ENCODE measurements at places on chromosomes 4 and X.
A peak's percentile ranks its signal among the peaks of the same experiment; 100 is the strongest.

DNA sequence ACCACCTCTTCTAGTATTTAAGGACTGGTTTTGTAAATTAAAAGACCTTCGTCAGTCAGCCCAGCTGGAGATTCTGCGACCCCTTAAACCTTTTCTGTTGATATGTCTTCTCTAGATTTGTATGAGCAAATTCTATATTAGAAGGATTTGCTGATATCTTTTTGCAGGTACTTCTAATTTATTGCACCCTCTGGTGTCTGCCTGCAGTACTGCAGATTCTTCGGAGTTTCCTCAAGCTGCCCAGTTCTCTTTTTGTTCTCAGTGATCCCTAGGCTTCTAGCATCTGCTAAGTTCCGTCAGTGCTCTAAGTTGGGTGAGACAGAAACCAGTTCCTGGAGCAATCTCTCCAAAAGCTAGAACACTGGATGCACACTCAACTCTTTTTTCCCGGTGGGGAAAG is 545.2 kb downstream of the C4orf33 start:
- peak; percentile 92 for DNase-seq

DNA sequence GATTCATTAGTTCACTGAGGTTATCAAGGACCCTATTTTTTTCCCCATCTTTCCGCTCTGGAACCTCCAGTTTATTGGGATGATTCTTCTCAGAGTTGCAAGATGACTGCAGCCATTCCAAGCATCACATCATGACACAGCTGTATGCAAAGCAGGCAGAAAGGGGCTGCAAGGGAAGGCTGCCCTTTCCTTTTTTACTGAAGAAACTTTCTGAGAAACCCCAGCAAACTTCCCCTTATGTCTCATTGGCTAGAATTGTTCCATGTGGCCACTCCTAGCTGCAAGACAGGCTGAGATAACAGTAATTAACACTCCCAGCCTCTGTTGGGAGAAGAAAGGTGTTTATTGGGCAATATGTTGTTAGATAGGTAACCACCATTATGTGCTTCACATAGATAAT is 102.6 kb downstream of the SATL1 start:
- peak; percentile 85 for DNase-seq

- peak; percentile 26 for DNase-seq
These were observed 33.5 kb downstream of the SMS start for GRCh38 chrX:21974011-21974385.

DNA sequence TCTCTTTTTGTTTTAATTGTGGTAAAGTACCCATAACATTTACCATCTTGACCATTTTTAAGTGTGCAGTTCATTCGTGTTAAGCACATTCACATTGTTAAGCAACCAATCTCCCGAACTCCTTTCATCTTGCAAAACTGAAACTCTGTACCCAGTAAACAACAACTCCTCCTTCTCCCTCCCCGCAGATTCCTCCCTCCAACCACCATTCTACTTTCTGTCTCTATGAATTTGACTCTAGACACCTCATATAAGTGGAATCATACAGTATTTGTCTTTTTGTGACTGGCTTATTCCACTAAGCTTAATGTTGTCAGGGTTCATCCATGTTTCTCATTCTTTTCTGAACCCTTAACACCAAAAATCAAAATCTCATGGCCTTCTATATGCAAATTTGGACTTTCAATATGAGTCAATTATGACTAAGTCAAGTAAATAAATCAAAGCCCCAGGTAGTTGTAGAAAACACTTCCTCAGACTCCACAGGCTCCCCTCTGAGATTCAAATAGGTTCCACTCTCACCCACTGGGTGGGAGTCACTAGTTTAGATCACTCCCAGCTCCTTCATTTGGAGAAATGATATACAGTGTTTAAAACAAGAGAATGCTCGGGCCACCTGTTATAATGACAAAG is 9.8 kb upstream of the RTL5 start:
- no peak for DNase-seq

- peak; percentile 93 for DNase-seq
These were observed 115.8 kb upstream of the INPP4B start for GRCh38 chr4:142961866-142962265.

DNA sequence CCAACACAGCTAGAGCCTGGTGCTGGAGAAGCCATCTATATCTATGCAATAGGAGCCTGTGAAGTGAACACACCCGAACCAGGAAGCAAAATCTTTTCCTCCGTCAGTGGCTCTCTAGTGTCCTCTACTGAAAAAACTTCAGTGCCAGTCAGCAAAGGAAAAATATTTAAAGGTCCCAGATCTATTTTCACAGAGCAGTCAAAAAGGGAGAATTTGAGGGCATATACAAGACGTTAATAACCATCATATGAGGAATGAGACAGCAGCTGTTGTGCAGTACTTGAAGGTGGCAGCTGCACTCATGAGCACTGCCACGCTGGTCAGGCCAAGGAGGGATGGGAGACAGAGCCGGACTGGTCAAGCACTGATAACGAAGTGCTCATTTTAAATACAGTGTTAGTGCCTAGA is 14.4 kb downstream of the MCUB start:
- peak; percentile 68 for DNase-seq

DNA sequence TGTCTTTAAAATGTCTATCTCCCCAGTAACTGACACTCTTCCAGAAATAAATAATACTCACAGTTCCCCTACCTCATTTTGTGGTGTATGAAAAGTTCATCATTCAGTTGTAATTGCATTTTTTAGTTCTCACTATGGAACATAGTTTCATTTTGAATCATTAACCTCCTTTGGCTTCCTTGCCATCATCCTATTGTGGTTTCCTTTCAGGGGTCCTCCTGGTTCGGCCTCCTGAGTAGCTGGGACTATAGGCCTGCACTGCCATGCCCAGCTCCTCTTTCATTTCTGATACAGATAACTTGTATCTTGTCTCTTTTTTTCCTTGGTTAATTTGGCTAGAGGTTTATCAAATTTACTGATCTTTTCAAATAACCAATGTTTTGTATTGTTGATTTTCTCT is 23.1 kb upstream of the BLTP1 start:
- no peak for DNase-seq

DNA sequence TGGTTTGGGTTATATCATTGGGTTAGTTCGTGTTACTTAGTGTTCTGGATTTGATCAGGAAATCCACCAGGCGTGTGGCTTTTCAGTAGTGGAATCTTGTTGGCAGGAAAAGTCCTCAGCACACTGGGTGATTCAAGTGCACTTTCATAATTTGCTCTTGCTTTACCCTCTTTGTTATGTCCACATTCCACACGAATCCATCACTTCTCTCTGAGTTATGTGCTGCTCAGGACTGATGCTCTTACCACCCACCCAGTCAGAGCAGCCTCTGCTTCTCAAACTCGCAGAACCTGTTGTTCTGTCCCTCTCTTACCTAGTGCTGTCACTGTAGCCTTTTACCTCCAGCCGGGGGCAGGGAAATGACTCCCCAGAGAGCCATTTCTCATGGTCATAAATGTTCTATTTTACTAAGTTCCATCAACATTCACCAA is 37.2 kb upstream of the SCRG1 start:
- no peak for DNase-seq

DNA sequence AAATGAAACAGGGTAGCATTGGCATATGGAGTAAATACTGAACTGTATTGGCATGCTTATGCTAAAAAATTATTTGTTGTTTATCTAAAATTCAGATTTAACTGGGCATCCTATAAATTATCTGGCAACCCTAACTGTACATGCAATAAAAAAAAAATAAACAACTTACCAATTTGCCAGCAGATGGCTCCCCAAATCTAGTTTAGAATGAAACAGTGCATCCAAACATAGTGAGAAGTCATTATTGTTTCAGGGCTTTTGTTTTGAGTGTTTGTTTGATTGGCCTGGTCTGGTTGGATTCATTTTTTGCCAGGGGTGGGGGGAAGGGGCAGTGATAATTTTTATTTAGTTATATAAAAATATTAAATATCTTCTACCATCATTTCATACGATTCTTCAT is 12.8 kb upstream of the NSUN7 start:
- DNase-seq = peak; percentile 59

DNA sequence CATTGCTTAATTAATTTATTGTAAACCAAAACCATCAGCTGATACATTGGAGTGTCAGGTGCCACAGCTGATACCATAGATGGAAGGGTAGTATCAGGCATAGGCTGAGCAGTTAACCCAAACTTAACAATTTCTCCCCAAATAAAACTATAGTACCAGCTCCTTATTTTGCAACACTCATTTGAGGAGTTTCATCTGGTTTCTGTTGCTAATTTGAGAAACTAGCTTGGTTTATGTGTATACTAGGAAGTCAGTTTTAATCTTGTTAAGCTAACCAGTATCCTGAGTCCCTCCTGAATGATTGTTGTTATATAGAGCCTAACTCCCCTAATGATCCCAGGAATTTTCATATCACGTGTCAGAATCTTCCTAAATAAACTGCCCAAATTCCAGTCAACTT is 12.7 kb downstream of the DCAF16 start:
- no peak for DNase-seq

- peak; percentile 59 for DNase-seq
These were observed 947.8 kb downstream of the C4orf33 start for GRCh38 chr4:130043732-130044160.

DNA sequence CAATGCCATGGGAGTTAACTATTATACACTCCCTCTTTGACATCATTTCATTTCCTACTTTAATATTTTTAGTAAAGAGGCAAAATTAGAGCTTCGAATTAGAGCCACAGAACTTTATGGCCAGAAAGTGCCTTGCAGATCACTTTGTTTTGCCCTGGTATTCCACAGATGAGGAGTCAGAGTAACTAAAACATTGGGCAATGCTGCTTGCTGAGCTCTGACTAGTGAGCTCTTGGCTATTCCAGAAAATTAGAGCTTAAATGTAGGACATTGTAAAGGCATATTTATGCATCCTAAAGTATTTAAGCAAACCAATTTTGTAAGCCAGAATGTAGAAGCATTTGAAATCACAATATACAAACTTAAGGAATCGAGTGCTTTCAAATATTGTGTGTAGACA is 6.3 kb upstream of the ZNF827 start:
- DNase-seq = no peak

GRCh38 chrX:148723551-148723950 is 223.1 kb downstream of the AFF2 start:
- no peak for DNase-seq

DNA sequence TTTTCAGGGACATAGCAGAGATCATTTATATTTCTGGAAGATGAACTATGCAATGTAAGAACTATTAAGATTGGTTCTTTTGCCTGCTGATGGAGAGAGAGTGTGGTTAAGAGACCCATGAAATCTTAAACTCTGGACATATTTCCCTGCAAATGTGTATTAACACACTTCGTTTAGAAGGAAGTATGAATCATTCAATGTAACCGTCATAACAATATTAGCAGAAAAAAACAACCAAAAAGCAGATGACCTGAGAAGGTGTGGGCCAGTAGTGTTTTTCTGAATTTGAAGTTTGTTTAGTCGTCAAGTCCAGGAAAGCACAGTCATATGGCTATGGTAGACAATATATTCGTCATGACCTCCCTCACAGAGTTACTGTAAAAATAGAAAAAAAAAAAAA is 2.5 kb upstream of the TMPRSS11D start:
- no peak for DNase-seq

DNA sequence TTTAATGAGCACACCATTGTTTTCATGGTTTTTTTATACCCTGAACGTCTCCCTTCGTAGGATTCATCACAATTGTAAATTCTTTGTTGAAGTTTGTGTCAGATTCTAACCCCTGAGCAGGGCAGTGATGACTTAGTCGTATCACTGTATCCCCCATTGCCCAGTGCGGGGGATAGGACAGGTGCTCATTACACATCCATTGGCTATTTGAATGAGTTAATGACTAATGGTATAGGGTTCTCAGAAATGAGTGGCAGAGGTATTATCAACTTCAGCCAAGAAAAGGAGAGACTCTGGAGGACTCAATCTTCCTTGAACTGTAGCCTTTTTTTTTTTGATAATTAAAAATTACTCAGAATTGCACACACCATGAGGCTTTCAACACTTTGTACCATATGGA is 64.6 kb downstream of the SYNPO2 start:
- DNase-seq = no peak

- no peak for DNase-seq
These were observed 123.6 kb downstream of the CORIN start for GRCh38 chr4:47714269-47714668.

All from OCI-M1 (cell line).